ENCODE measurements at places on chromosomes 11 and 22.

DNA sequence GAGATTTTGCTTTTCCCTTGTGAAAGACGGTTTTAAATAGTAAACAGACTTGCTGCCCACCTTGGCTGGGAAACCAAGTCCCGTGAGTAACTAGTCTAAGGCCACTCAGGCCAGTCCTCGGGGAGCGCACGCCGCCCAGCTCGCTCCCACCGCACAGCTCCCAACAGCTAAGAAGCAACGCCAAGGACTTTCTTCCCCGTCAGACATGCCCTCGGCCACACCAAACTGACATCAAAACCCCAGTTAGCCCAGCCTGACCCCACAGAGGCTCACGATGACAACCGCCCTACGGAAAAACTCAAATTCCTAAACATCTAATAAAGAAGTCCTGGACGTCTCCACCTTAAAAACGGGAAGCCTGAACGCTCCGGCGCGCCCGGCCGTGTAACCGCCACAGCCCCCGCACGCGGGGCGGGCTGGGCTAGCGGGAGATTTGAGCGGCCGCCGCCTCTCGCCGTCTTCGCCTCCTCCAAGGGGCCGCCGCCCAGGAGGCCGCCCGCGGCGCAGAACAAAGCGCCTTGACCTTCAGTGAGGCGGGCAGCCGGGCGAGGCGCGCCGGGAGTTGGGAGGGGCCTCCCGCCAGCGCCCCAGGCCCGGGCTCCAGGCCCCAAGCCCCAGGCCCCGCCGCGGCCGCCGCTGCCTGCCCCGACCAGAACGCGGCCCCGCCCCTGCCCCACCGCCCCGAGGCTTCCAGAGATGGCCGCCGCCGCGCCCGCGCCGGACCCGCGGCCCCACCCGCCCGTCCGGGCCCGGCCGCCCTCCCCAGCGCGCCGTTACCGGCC, 486 bp downstream of the NAP1L4 start:
- DNase-seq = no peak

DNA sequence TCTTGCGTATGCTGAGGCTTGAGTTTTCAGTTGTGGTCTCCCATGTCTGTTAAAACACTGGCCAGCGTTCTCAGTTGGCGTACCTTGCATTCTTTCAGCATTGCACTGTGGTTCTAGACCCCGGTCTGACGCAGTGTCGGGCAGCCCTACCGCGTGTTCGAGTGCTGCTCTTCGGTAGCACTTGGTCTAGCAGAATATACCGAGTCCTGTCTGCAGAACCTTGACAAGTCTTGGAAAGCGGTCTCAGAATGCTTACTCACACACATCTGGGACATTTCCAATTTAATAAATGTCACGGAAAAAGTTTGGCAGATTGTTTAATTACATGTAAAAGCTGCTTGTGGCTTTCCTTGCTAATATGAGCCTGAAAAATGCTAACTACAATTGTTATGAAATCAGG, 32.6 kb downstream of the PPFIA1 start:
- no peak for DNase-seq

DNA sequence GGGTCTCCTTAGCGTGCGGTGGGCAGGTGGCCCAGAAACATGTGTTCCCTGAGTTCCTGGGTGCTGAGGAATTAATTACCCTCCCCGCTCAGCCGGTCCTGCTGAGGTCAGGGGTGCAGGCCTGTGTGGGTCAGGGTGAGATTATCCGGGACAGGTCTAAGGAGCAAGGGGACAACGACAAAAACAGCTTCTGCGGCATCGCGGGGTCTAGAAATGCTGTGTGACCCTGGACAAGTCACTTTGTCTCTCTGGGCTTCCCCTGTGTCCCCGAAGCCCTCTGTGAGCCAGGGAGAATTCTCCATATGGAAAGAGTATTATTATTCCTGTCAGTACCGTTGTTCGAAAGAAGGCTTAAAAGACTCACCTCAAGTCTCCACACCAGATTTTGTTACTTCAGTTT, 186.1 kb downstream of the MN1 start:
- DNase-seq = no peak

DNA sequence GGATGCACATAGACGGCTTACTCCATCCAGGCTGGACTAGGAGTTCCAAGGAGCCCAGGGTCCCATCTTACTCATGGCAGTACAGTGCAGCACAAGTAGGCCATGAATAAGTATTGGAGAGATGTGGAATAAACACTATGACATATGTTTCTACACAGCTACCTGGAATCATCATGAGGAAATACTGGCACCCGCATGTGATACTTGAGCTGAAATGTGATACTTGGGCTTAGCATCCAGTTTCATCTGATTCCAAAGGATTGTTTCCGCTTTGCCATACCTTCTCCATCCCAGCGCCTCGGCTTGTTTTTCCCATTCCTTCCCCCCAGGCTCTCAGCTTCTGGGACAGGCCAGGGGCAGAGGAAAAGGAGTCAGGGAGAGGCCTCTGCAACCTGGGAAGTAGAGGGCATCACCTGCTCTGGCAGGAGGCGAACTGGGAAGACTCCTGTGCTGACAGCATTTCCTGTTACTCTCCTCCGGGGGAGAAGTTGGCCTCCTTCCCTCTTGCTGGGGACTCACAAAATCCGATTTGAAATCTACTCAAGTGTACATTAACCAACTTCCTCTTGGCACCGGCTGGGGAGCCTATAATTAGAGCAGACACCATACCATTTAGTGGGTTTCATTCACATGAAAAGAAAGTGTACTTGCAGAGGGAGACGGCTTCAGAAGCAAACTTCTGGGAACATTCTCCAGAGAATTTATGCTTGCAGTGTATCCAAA, 187.8 kb downstream of the MIAT start:
- DNase-seq = peak; percentile 47

DNA sequence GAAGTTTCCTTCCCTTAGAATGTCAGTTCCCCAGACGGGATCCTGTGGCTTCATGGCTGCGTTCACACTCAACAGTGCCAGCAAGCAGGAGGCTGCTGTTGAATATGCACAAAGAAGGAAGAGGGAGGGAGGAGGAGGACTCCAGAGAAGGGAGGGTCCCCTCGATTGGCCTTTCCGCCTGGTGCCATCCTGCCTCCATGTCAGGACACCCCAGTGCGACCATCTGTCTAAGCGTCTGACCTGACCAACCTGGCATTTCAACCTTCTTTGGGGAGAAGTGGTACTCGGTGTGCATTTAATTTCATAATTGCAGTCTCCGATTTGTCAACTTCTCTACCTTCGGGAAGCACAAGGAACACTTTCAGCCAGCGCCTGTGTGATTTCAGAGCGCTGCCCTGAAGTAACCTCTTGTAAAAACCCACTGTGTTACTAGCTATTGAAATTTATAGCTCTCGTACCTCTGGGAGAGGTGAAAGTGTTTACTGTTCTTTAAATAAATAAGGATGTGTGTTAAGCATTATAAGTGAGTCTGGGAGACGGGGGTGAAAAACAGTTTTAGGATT, 1491.9 kb downstream of the TBC1D22A start:
- peak; percentile 54 for DNase-seq

DNA sequence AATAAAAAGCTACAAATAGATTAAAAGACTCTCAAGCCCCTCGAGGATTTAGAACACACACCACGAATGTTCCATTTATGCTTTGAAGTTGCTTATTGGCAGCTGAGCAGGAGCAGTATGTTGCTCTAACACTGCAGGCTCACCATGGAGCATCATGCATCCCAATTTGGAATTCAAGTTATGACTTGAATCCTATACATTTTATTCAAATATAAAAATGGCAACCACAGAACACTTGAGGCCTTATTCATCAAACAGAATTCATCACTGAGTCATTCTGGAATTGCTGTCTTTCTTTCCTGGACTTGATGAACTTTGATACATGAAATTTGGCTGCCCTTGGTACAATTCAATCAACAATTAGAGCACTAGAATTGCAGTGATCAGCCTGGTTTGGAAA, 24.5 kb upstream of the BLID start:
- DNase-seq = no peak

- DNase-seq = no peak
Measured at GRCh38 chr11:122162095-122162494, 46.1 kb upstream of the BLID start.

DNA sequence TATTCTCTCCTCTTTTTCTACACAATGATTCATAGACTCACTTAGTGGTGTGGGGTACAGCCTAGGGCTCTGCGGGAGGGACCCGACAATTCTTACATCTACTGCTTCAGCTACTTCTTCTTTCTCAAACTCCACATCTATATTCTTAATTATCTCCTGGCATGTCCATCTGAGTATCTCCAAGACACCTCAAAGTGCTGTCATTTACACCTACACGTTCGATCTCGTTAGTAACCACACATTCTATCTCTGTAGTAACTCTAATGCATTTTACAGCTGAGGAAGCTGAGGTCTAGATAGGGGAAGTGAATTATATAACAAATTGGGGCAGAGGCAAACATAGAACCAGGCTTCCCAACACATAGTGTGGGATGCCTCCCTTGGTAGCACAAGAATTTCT, 27.7 kb upstream of the RRM1 start:
- no peak for DNase-seq

- peak; percentile 100 for DNase-seq
Measured at GRCh38 chr11:117833401-117833891, 8.9 kb upstream of the FXYD2 start.

DNA sequence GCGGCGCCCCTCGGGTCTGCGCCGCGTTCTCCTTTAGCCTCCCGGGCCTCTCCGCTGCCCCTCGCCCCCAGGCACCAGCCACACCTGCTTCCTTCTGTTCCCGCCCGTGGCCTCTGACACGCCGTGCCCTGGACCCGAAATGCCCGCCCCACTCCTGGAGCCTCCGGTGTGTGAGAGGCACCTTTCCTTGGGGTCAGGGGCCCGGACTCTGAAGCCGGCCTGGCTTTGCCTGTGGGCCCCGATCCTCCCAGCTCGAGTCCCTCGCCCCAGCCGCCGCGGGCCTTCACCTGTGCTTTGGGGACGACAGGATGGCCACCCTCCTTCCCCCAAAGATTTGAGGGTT, 661 bp upstream of the CDPF1 start:
- DNase-seq = no peak

DNA sequence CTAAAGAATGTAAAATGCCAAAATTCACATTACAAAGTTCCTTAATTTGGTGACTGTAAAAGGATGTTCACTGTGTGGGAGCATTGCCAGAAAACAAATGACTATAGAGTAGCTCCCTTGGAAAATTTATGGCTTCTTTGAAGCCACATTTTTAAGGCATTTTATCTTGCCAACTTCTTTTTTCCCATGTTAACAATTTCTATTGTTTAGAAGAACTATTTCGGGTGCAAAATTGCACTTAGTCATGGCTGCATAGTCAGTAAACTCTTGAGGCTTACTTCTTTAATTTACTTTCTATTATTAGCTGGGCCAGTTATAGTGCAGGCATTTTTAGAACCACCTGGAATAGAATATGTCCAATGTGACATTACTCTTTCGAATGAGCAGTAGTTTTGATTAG, 515.3 kb downstream of the JRKL start:
- no peak for DNase-seq

- DNase-seq = no peak
Measured at GRCh38 chr11:67044496-67044895, 12.2 kb upstream of the RHOD start.

GRCh38 chr11:86264649-86265048, 20.1 kb downstream of the EED start:
- DNase-seq = no peak

DNA sequence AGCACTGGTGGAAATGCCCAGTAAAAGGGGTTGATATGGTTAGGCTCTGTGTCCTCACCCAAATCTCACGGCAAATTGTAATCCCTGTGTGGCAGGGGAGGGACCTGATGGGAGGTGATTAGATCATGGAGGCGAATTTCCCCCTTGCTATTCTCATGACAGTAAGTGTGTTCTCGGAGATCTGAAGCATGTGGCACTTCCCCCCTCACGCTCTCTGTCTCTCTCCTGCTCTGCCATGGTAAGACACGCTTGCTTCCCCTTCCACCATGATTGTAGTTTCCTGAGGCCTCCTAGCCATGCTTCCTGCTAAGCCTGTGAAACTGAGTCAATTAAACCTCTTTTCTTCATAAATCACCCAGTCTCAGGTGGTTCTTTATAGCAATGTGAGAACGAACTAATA, 37.4 kb downstream of the PACSIN2 start:
- no peak for DNase-seq

DNA sequence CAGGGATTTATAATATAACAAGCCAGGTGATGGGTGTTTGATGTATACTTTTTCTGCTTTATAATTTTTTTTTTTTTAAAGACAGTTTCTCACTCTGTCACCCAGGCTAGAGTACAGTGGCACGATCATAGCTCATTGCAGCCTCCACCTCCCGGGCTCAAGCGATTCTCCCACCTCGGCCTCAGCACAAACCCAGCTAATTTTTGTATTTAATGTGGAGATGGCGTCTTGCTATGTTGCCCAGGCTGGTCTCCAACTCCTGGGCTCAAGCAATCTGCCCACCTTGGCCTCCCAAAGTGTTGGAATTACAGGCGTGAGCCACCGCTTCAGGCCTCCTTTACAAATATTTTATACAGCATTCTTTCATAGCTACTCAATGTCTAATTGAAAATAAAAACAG, 48.6 kb downstream of the MORC2 start:
- no peak for DNase-seq

DNA sequence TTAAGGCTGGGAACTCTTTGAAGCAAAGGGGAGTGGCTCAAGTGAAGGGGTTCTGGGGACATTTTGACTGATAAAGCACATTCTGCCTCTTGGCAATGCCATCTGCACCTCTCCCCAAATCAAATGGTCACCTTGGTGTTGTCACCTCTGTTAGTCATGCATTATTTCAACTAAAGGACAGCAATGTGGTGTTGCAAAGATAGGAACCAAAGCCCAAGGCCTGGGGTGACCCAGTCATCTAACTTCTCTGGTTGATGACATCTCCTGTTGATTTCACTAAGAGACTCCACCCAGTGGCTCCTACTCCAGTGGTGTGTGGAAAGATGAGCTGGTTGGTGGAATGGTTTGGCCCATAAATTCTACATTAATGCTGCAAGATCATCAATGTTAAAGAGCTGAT, 7.8 kb upstream of the MS4A1 start:
- DNase-seq = no peak

GRCh38 chr11:65035579-65035978, 5.4 kb upstream of the SAC3D1 start:
- no peak for DNase-seq

- DNase-seq = peak; percentile 96
Measured at GRCh38 chr11:2211113-2211971, 39.7 kb upstream of the TH start.

GRCh38 chr11:128888034-128888985, 2.8 kb upstream of the KCNJ5 start:
- peak; percentile 23 for DNase-seq

DNA sequence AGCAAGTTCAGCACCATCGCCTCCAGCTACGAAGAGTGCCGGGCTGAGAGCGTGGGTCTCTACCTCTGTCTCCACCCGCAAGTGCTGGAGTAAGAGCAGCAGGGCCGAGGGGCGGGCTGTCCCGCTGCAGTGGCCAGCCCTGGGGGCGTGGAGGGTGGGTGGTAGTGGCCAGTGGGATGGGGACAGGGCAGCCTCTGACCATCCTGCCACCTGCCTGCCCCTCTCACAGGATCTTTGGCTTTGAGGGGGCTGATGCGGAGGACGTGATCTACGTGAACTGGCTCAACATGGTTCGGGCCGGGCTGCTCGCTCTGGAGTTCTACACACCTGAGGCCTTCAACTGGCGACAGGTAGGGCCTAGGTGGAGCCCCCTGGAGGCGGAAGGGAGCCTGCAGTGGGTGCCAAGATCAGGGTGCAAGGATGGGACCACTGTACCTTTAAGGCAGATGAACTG, 15.0 kb upstream of the BBS1 start:
- DNase-seq = no peak

- DNase-seq = no peak
Measured at GRCh38 chr11:85316967-85317366, 310.2 kb downstream of the DLG2 start.

GRCh38 chr22:44182588-44183286, 2.0 kb downstream of the PARVG start:
- no peak for DNase-seq

- DNase-seq = no peak
Measured at GRCh38 chr22:47192651-47193437, 430.4 kb downstream of the TBC1D22A start.
